Prostate gland (tissue), 2 donors: ENCODE measurements at places on chromosomes 16 and 17.

GRCh38 chr17:45791041-45791582, 7.0 kb downstream of the CRHR1 start:
- H3K27ac ChIP-seq, result no peak overlapping the region
- H3K27me3 ChIP-seq, result no peaks in the 10 kb centered on the region
- H3K4me3 ChIP-seq, result no peak overlapping the region
- H3K4me1 ChIP-seq, result no peaks in the 10 kb centered on the region
- DNase-seq, result no peak
- no peaks in the 10 kb centered on the region for H3K36me3 ChIP-seq

DNA sequence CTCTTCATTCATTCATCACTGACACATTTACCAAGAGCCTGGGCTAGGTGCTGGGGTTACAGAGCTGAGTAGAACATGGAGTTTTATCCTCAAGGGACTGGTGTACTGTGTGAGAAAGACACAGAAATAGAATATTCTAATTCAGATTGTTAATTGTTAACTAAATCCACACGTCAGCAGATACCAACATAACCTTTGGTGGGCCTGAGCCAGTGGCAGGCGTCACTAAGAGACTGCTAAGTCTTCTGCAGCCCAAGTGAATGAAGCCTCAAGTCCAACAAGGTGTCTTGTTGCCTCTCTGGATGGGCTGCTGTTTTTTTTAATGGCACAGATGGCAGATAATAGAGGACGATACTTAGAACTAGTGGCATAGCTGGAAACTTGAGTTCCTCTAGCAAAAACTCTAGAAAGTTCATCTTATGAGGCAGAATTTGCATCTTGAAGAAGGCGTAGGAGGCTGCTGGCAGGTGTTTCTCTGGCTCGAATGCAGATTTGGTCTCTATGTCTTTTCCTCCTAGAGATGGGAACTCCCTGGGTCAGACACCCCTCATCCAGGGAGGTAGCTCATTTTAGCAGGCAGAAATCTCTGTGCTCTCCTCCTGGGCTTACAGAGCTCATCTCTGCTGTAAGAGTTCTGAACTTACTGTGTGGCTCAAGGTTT, 179.5 kb downstream of the NTN1 start:
- no peak for DNase-seq
- no peak overlapping the region for H3K4me3 ChIP-seq
- no peaks in the 10 kb centered on the region for H3K36me3 ChIP-seq
- no peaks in the 10 kb centered on the region for H3K27me3 ChIP-seq
- no peaks in the 10 kb centered on the region for H3K4me1 ChIP-seq

DNA sequence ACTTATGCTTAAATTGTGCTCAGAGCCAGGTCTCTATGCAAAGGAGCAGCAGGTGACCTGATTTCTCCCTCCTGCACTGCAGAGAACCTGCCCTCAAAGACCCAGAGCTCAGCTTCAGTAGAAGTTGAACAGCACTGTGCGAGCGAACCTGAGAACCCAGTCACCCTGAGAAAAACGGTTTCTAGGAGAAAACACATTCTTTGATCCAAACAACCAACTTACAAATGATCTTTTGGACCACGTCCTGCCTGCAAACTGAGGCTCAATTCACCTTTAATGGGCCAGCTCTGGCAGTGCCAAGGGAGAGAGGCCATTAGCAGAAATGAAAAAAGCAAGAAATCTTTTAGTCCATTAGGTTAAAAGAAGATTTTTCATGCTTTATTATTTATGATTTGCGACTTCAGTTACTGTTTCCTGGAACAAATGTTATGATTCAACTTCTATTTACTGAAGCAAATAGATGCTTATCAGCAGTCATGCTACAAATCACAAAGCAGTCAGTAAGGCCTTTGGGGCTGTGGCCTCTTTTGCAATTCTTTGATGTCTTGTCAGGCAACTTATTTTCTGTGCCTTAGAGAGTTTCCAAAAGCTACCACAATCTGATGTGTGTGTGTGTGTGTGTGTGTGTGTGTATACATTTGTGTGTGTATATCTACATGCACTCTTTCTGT, 65.7 kb upstream of the LRRC37A3 start:
- peak; percentile 65 for DNase-seq
- H3K4me3 ChIP-seq, result no peak overlapping the region
- peaks cover 19% of the 10 kb centered on the region for H3K4me1 ChIP-seq
- H3K27ac ChIP-seq, result peak overlapping the region; percentile 82

DNA sequence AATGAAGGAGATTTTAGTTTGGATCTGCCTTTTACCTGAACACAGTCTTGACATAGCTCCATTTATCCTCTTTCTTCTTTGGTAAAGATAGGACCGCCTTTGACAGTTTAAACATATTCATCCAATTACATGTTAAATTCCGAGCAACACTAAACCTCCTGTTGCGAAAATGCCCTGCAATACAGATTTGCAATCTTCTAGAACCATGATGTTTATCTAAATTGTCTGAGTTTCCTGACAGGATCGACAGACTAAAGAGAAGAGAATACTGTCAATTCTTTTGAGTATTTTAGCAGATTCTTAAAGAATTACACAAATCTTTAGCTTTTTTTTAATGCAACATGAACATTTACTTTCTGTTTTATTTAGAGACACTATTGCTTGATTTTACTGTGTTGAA, 1145.5 kb downstream of the CDH11 start:
- H3K27ac ChIP-seq, result no peak overlapping the region
- no peaks in the 10 kb centered on the region for H3K36me3 ChIP-seq
- no peak overlapping the region for H3K4me3 ChIP-seq
- DNase-seq, result no peak

GRCh38 chr17:29237476-29238132, 9.1 kb upstream of the CRYBA1 start:
- no peak for DNase-seq
- no peak overlapping the region for H3K4me3 ChIP-seq
- H3K36me3 ChIP-seq, result no peaks in the 10 kb centered on the region
